ENCODE measurements at places on chromosomes 12 and 14.

- DNase-seq = peak; percentile 59
Measured at GRCh38 chr14:80933282-80933681, 8.3 kb downstream of the CEP128 start.

- no peak for DNase-seq
Measured at GRCh38 chr12:115763982-115764621, 513.4 kb downstream of the MED13L start.

- no peak for DNase-seq
Measured at GRCh38 chr12:48651681-48652080, 30.4 kb downstream of the KANSL2 start.

- no peak for DNase-seq
Measured at GRCh38 chr14:31294746-31295405, 87.3 kb upstream of the HECTD1 start.

GRCh38 chr12:86597431-86597830 is 341.2 kb upstream of the MGAT4C start:
- DNase-seq = no peak

Measured in common myeloid progenitor, CD34-positive (primary cell).